ENCODE measurements at places on chromosomes 2 and 18.

- no peak for DNase-seq
Observed at GRCh38 chr2:127046579-127046978, 60.4 kb downstream of the BIN1 start.

DNA sequence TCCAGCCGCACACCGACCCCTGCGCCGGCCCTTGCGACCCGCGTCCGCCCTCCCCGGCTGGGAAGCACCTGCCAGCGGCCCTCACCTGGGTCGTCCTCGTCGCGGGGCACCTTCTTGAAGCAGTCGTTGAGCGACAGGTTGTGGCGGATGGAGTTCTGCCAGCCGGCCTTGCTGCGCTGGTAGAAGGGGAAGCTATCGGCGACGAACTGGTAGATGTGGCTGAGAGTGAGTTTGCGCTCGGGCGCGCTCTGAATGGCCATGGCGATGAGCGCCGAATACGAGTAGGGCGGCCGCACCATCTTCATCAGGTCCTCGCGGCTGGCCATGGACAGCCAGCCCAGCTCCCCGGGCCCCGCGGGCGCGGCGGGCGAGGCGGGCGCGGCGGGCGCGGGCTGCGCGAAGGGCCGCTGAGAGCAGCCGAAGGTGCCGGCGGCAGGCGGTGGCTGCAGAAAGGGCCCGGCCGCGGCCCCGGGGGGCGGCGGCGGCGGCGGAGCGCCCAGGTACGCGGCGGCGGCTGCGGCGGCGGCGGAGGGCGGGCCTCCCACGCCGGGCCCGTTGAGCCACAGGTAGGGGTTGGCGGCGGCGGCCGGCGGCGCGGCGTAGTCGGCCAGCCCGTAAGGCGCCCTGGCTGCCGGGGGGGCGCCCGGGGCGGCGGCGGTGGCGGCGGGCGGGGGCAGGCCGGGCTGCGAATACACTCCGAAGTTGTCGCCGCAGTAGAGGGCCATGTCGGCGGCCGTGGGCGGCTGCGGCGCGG, 505 bp downstream of the FOXI3 start:
- peak; percentile 6 for DNase-seq

DNA sequence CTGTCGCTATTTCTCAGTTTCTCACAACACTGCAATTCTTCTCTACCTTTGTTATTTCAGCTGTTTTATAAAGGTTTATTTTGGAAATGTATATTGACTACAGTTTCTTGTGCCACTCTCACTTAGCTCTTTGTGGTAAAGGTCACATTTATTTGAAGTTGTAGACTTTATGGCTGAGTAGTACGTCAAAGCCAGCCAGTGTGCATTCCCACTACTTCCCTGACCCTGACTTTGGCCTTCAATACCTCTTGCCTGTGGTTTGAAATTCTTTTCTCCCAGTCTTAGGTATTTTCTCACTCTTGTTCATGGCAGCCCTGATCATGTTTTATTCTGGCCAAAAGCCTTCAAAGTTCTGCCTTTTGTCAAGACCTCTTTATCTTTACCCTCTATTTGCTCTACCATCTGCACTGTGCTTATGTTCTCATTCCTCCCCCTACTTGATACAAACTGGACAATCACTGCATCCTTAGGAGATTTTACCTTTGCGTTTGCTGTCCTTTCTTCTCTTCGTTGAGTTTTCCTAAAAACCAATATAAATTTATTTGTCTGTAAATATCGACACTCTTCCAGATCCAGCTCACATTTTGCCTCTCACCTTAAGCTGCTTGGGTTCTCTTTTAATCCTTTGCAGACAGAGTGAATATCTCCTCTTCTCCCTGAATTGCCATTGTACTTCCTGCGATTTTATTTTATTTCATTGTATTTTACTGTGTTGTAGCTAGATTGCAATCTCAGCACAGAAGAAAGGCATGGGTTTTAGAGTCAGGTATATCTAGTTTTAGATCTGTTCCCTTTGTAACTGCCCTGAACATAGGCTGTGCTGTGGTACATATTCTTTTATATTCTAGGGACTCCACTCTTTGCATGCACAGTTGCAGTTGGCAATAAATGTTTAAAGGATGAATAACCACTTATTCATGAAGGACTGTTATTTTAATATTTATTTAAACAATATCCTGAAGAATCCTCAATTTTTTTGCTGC, 31.2 kb downstream of the GULP1 start:
- no peak for DNase-seq

DNA sequence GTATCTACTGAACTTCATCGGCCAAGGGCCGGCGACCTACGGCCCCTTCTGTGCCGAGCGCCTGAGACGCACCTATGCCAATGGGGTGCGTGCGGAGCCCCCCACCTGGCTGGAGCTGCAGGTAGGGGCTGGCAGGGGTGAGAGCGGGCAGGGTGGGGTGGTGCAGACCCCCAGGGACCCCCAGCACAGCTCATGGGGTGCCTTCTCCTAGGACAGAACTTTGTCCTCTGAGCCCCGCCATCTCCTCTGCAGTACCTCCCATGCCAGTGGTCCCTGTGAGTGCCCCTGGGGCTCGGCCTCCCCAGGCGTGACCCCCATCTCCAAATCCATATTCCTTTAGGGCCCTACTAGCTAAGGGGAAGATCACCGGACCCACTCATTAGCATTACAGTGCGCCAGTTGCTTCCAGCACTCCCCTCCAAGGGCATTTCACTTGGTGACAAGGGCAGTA, 23.9 kb upstream of the GPR17 start:
- no peak for DNase-seq

DNA sequence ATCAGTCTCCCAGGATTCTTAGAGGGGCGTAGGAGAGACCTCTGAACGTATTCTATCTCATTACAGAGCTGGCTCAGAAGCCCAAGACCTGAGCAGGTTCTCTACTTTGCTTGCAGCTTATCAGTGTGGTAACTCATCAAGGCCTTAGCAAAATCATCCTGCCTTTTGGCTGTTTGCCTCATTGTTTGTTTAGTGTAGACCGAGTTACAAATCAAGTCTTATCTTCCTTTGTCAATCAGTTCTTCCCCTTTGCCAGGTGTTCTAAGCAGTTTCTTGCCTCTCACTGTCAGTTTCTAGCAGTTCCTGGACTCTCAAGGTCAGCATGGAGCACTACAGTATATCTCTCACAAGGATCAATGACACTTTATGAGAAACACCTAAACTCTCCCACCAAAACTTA, 30.9 kb upstream of the NAB1 start:
- no peak for DNase-seq

GRCh38 chr2:108640731-108641130, 78.6 kb upstream of the RANBP2 start:
- peak; percentile 42 for DNase-seq

GRCh38 chr2:234670052-234670451, 173.2 kb upstream of the ARL4C start:
- DNase-seq: no peak
